ENCODE measurements at places on chromosomes 1 and 21. TPM values are rescaled to one million over a fixed set of nuclear protein-coding genes. Genes with fewer than 3 reads are reported as not detected.

Gene NR1I3
- 0.50 TPM for polyA plus RNA-seq

Gene CACHD1
- polyA plus RNA-seq = 12.6 TPM

Gene RPS27
- polyA plus RNA-seq = 3,355 TPM

Gene EFNA3
- polyA plus RNA-seq = 13.5 TPM

Gene PDC
- not detected for polyA plus RNA-seq

Gene MX2
- polyA plus RNA-seq = 6.1 TPM

Gene KRTAP7-1
- not detected for polyA plus RNA-seq
